ENCODE measurements at places on chromosomes 5 and 9.

DNA sequence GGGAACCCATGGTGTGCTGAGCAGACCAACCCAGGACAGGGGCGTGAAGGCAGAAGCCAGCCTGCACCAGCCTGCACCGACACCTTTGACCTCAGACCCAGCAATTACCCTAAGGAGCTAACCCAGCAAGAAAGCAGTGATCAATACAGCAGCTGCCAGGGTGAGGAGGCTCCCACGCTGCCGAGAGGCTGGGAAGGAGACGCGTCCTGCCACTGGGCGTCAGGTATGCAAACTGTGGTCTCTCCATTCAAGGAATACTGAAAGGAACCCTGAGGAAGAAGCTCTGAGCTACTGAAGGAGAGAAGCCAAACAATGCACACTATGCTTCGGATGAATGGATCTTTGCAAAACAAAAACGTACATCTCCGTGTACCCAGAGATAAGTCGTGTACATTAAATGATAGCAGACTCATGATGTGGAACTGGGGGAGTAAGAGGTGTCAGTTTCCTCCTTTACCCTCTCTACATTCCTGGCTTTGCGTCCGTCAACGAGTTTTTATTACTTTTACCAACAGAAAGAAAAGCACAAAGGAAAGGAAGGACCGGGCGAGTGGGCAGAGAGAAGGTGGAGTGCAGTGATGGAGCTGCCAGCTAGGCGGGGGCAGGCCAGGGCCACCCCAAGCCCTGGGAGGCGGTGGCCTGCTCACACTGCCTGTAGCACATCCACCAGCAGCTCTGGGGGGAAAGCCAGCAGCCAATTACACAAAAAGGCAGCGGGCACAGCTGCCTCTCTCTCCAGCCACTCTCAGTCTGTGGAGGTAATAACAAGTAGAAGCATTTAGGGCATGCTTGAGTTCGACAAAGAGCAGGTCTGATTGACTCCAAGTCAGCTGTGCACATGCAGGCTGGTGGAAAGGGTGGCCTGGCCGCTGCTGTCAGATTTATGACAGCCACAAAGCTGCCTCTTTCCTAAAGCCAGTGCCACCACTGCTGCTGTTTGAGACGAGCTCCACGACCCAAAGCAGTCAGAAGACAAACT is 29.3 kb downstream of the RASGEF1C start:
- no peak for DNase-seq

GRCh38 chr9:94951324-94952135 is 225.0 kb downstream of the AOPEP start:
- no peak for DNase-seq

DNA sequence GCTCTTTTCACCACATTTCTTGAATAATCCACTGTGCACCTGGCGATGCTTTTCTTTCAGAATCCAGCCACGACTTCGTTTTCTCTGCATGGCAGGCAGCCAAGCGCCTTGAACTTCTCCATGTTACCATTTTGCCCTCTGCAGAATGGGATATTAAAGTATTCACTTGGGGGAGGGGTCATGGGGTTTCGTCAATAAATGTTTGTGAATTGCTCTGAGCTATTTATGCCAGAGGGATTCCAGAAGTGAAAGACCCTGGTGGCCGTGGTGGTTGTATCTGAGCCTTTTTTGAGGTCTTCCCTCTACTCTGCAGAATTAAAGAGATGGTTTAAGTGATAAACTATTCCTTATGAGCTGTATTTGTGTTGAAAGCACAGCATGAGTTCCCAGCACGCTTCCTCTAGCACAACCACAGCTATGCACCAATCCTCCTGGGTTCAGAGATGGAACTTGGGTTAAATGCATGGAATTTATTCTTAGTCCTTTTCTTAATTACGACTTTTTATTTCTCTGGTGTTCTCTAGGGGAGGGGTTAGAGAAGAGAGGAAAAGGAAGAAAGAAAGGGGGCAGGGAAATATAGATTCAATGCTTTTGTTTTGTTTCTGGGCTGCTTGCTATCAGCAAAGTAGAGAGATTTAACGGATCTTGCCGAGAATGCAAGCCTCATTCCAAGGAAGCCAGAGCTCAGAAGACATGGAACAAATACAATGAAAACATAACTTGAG is 478.2 kb upstream of the TNC start:
- no peak for DNase-seq

DNA sequence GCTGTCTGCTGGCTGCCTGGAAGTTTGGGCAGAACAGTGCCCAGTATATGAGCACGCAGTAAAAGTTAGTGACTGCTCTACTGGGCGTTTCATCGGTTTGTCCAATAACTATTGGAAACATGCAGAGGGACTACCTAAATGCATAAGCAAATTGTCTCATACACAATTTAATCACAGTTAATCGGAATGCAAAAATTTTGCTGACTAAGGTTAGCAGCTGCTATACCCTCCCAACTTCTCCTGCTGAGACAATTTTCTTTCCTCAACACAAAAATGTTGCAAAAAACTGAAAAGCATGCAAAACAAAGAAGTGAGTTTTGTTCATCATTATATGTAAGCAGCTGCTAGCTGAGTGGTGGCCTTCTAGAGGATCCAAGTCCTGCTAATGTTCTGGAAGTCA is 327.5 kb downstream of the SEMA5A start:
- no peak for DNase-seq

DNA sequence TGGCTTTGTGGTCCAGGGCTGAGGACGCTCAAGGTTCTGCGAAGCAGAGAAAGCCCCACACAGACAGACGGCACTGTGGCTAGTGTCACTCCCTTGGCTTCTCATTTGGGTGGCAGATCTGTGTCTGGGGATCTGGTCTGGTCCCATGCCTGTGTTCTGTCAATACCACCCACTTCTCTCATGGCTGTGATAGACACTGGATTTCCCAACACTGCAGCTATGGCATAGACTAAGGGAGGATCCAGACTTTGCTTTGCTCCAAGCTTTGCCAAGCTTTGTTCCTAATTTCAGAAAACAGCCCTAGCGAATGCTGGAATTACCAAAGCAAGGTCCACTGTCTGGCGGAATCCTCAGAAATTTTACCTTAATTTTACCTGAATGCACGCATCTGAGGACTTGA is 62.1 kb downstream of the GADD45G start:
- no peak for DNase-seq

DNA sequence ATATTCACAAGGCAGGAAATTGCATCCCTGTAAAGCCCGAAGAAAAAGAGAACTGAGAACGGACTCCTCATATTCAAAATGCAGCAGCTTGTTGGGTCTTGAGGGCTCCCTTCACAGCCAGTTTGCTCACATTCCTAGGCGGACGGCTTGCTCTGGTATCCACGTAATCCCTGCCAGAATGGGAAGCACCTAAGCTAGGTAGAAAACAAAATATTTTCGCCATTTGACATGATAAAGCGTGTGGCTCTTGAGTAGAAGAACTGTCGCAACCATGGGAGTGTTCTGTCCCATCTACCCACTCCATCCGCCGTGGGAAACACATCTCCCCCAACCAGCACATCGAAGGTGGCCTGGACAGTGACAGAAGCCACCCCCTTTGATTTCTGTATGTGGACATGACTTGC is 183.1 kb downstream of the GAS1 start:
- no peak for DNase-seq

GRCh38 chr9:9920425-9921060 is 692.3 kb downstream of the PTPRD start:
- no peak for DNase-seq

Data from T-cell (primary cell).